ENCODE measurements at places on chromosomes 2 and 18. TPM values are rescaled to one million over a fixed set of nuclear protein-coding genes. Genes with fewer than 3 reads are reported as not detected.

DNA sequence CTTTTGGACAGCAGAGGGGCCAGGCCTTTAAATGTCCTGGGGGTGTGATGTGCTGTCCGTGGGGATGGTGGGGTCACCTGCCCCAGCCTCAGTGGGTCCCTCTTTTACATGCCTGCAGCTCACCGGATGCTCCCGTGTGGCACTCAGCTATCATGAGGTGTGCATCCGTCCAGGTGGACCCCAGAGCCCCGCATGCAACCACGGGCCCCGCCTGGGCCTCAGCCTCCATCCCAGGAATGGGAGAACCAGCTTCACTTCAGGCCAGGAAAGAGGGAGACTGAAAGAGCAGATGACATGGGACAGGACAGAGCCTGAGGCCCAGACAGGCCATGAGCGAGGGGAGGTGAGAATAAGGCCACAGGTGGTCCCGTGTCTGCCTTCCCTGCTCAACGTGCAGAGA is 37.5 kb downstream of the RAMP1 start:
- peaks cover 41% of the 10 kb centered on the region for H3K4me1 ChIP-seq
- no peak overlapping the region for H3K27ac ChIP-seq
- no peak overlapping the region for H3K4me3 ChIP-seq
- H3K36me3 ChIP-seq: peaks cover 2% of the 10 kb centered on the region

GRCh38 chr2:120345608-120346007 is 328 bp upstream of the INHBB start:
- no peak for DNase-seq
- H3K27ac ChIP-seq: no peak overlapping the region
- H3K27me3 ChIP-seq: peaks cover 63% of the 10 kb centered on the region
- H3K4me1 ChIP-seq: peaks cover 16% of the 10 kb centered on the region

- no peak for DNase-seq
- no peaks in the 10 kb centered on the region for H3K27me3 ChIP-seq
- no peak overlapping the region for H3K27ac ChIP-seq
- no peaks in the 10 kb centered on the region for H3K36me3 ChIP-seq
- H3K4me3 ChIP-seq: no peak overlapping the region
Measured at GRCh38 chr18:58269931-58270330, 225.9 kb downstream of the NEDD4L start.

Gene B3GNT7
- total RNA-seq: 0.29 TPM
